ENCODE measurements at places on chromosomes 5 and 9.
A peak's percentile ranks its signal among the peaks of the same experiment; 100 is the strongest.

- DNase-seq: no peak
Observed at GRCh38 chr5:62273687-62274086, 32.3 kb upstream of the KIF2A start.

- no peak for DNase-seq
Observed at GRCh38 chr9:83299094-83299493, 236.2 kb upstream of the RASEF start.

DNA sequence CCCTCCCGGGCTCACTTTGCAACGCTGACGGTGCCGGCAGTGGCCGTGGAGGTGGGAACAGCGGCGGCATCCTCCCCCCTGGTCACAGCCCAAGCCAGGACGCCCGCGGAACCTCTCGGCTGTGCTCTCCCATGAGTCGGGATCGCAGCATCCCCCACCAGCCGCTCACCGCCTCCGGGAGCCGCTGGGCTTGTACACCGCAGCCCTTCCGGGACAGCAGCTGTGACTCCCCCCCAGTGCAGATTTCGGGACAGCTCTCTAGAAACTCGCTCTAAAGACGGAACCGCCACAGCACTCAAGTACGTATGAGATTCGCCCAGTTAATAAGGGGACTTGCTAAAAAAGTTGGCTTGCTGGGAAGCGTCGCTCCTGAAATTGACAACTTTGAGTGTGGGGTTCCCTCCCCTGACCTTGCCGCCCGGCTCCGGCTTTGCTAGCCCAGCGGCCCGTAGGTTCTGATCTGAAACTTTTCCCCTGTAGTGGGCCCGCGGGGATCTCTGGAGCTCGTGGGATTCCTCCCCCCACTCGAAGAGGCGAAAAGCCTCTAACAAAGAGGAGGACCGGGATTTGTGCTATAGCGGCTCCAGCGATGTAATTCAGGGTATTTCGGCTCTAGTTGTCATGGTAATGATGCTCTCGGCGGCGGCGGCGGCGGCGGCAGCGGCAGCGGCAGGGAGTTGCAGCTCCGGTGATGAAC, 572 bp downstream of the NR4A3 start:
- DNase-seq: peak; percentile 29

DNA sequence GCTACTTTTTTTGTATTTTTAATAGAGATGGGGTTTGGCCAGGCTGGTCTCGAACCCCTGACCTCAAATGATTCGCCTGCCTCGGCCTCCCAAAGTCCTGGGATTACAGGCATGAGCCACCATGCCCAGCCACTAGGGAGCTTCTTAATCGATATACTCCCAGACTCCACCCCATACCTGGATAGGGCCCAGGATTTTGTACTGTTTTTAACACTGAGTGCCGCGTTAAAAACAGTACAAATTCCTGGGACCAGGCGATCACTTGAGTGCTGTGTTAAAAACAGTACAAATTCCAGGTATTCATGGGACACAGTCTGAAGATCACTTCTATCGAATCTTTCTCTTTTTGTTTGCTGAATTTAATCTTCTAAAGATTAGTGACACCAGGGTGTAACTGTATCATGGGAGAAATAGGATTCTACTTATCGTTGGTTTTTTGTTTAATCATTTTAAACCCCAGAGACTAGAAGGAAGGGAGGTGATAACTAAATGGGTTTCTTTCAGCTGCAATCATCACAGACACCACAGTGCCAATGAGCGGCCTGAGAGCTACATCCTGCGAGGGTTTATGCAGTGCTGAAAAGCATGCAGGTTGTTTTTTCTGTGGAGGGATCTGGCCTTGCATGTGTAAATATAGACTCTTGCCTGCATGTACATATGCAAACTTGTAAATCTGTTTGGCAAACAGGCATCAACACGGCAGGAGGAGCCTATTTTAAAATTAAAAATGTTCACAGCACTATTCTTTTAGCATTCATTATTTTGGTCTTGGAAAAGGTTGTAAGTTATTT, 303.8 kb upstream of the WWC1 start:
- DNase-seq: no peak

DNA sequence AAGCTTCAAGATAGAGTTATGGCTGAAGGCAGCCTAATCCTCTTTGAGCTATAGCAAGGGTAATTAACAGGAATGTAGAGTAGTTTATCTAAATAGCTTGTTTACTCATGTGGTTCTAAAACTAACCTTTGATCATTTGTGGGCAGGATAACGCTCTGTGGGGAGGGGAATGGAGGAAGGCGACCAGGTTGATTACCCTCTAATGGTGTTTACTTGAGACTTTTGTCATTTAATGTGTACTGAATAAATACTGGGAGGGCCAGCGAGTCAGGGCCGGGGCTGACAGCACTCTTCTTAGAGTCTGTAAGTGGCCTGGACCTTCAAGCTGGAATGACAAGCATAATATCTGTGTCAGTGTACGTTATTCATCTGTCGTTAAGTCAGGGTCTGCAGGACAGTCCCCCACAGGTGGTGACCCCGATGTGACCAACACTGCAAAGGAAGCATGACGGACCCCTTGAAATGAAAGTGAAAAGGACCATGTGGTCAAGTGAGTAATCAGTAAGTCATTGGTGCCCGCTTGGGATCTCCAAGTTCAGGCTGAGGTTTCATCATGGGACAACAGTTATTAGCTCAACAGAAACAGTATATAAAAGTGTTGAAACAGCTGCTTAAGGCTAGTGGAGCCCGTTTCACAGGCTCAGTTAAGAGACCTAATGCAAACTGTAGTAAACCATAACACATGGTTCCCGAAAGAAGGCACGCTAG, 162.6 kb downstream of the CPLANE1 start:
- no peak for DNase-seq

DNA sequence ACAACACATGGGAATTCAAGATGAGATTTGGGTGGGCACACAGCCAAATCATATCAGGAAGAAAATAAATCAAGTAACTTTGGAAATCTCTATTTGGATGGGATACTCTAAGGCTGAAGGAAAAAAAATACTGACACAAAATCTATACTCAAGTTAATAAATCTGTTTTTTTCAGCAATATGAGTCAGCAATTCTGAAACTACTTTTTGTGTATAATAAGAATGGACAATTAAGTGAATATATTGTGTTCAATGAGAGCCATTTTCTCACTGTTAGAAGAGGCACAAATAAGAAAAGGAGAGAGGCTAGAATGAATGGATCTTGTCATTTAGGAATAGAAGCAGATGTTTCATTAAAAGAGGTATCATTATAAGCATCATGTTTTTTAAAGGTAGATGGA, 651.0 kb downstream of the TAF11L14 start:
- DNase-seq: no peak

DNA sequence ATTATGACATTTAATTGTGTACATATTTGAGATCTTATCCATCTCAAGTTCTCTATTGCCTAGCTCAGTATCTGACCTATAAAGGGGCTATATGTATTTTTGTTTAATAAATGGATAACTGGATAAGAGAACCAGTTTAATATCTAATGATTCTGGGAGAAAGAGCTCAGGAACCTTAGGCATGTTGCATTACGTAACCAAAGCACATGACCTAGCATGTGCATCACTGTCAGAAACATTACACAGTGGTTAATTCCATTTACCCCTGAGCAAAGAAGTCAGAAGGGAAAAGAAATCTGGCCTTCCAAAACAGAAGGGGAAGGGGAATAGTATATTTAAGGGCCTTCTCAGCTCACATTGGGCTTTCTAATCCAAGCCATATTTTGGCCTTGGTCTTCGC, 12.3 kb downstream of the PAPPA start:
- DNase-seq: no peak

DNA sequence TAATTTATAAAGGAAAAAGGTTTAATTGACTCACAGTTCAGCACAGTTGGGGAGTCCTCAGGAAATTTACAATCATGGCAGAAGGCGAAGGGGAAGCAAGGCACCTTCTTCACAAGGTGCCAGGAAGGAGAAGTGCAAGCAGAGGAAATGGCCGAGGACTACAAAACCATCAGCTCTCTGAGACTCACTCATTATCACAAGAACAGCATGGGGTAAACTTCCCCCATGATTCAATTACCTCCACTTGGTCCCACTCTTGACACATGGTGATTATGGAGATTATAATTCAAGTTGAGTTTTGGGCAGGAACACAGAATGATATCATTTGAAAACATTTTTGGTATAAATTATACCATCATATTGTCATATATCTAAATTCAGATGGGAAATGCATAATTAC, 934.7 kb downstream of the CDH12 start:
- DNase-seq: no peak

DNA sequence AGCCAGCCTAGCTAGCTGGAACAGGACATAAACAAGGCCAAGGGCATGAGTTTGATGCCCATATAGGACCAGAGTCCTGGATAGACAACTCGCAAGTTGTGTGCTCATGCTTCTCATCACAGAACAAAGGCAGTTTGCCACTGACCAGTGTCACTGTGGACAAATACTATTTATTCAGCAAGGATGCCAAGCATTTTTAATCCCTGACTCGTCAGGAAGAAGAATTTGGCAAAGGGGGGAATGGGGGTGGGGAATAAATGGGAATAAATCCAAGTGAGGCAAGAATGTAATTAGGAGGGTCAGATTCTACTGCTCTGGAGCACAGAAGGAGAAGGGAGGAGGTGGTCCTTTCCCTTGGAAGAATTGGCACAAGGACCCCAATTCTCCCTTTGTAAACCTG, 46.8 kb upstream of the ANKRD55 start:
- peak; percentile 77 for DNase-seq

DNA sequence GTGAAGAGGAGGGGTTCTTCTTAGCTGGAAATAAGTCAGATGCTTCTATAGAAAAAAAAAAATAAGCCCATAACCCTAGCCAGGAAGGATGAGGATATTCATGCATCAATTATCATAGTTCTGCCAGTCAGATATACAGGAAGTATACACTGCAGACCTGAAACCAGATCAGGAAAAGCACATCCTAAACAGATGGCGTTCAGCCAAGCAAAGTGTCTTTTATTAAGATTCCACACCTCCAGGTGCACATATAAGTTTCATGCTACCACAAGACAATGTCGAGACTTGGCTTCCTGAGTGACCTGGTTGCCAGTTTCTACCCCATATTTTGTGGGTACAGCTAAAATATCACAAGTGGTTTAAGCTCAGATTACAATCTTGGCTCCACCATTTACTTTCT, 108.3 kb downstream of the CETN3 start:
- no peak for DNase-seq

- no peak for DNase-seq
Observed at GRCh38 chr5:139392324-139392677, 2.6 kb upstream of the MZB1 start.

DNA sequence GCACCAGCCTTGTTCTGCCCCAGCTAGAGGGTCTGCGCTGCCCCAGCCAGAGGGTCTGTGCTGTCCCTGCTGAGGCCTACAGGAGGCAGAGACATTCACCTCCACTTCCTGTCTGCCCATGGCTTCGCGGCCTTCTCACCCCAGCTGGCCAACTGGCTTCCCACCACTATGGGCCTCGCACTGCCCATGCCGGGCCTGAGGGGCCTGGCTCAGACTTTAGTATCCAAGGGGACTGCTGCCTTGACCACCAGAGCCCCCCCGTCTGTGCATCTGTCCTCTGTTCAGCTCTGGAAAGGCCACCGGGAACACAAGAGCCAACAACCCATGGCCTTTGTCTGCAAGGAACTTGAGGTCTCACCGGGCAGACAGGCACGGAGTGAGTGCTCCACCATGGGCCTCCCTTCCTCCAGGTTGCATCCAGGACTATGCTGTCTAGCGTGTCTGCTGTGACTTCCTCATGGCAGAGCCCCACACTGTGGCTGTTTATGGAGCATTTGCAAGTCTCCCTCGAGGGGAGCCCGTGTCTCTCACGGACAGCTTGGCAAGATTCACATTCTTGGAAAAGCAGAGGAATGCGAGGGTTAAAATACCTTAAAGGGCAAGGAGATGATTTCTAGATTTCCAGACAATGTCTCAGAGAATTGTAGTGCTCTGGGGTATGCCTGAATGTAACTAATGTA, 1.7 kb downstream of the DCANP1 start:
- DNase-seq: no peak

DNA sequence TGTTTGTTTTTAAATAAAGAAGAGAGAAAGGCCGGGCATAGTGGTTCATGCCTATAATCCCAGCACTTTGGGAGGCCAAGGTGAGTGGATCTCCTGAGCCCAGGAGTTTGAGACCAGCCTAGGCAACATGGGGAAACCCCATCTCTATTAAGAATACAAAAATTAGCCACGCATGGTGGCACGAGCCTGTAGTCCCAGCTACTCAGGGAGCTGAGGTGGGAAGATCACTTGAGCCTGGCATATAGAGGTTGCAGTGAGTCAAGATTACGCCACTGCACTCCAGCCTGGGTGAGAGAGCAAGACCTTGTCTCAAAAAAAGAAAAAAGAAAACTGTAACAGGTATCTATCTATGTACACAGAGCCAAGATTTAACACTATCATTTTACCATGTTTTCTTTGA, 34.2 kb upstream of the CDC42SE2 start:
- no peak for DNase-seq

- no peak for DNase-seq
Observed at GRCh38 chr5:129378961-129379360, 81.1 kb upstream of the ADAMTS19 start.

- peak; percentile 52 for DNase-seq
Observed at GRCh38 chr9:15142878-15143534, 164.0 kb downstream of the TTC39B start.

DNA sequence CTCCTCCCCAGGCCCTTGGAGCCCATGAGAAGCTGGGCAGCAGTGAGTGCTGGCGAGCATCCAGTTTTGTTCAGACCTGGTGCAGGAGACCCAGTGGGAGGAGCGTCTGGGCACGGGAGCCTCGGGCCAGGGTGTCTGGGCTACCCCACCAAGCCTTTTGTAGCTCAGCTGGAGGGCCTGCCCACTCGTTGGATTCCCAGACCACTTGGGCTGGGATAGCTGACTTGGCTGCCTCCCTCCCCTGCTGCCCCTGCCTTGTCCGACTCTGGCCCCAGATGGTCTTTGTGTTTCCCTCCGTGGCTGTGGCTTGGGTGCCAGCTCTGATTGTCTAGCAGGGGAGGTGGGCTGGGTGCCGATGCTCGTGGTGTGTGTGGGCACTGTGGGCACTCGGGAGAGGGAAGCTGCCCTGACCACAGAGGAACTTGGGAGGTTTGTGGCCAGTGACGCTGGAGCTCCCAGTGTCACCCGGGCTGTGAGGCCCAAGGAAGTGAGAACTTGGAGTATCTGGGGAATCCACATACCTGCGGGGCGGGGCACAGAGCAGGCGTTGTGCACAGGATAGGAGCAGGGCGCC, 47.3 kb downstream of the WNK2 start:
- peak; percentile 30 for DNase-seq

GRCh38 chr5:137220523-137220927, 278.6 kb downstream of the SPOCK1 start:
- peak; percentile 65 for DNase-seq

Measured in urothelium cell line (cell line).